CD4-positive, alpha-beta T cell treated with Interleukin-15 for 4 hours (primary cell): ENCODE measurements at places on chromosomes 4 and X.
A peak's percentile ranks its signal among the peaks of the same experiment; 100 is the strongest.

DNA sequence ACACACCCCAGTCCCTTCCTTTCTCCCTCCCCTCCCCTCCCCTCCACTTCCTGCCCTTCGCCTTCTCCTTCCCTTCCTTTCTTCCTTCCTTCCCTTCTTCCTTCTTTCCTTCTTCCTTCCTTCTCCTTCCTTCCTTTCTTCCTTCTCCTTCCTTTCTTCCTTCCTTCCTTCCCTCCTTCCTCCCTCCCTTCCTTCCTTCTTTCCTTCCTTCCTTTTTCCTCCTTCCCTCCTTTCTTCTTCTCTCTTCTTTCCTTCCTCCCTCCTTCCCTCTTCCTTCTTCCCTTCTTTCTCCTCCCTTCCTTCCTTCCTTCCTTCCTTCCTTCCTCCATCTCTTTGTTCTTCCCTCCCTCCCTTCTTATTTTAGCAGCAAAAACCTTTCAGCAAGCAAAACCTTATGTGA is 162.1 kb downstream of the EFNB1 start:
- no peak for DNase-seq

DNA sequence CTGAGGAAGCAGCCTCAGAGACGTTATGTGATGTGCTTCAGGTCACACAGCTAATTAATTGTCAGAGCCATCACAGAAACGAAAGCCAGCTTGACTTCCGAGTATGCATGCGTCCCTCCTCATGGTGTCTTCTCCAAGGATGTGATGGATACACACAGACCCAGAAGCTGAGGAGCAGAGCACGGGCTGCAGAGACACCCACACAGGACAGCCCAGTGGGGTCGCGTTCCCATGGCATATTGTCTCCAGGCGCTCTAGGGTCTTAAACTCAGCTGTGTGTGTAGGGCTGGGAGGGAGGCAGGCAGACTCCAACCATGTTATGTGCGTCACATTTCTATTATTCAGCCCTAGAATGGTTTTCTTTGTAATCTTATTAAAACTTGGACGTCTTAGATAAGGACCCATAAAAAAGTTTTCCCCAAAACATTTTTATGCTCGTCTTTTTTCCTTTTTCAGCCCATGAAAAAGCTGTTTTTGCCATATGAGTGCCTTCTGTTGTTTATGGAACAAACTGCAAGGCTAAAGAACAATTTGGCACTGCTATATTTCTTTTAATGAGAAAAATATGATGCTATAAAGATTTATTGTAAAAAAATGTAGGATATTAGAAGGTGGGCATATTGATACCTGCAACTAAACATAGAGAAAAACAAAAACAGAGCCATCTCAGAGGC is 48.5 kb downstream of the TENM3 start:
- no peak for DNase-seq

GRCh38 chr4:144371485-144371884 is 231.0 kb upstream of the GYPA start:
- no peak for DNase-seq

GRCh38 chrX:17697191-17697590 is 40.1 kb upstream of the SCML1 start:
- DNase-seq = peak; percentile 1

DNA sequence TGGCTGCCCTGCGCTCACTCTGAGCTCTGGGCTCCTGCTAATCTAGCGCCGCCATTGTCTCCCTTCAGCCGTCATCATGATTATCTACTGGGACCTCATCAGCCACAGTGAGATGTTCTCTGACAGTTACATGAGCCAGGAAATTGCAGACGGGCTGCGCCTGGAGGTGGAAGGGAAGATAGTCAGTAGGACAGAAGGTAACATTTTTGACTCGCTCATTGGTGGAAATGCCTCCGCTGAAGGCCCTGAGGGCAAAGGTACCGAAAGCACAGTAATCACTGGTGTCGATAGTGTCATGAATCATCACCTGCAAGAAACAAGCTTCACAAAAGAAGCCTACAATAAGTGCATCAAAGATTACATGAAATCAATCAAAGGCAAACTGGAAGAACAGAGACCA is 21.8 kb upstream of the PIN4 start:
- DNase-seq = no peak

GRCh38 chr4:55512077-55512476 is 34.6 kb downstream of the CLOCK start:
- DNase-seq = no peak

DNA sequence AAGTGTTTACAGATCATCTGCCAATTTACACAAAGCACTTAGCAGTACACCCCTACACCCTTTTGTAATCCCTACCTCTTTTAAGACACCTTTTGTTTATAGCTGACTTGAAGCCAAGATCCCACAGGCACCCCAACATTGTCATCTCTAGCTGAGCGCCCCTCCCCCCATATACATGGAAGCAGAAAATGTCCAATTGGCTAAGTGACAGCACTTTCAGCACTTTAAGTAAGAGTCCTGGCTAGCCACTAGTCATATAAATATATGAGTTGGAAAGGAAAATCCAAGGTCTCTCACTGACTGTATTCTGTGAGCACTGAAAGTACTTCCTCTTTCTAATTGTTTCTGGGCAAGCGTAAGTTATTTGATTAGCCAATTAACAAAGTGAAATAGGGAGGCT is 108.2 kb downstream of the NSUN7 start:
- no peak for DNase-seq

- no peak for DNase-seq
These were observed 151.3 kb upstream of the FAM47C start for GRCh38 chrX:36856849-36857248.

GRCh38 chr4:91058345-91058744 is 931.2 kb downstream of the CCSER1 start:
- DNase-seq = no peak

DNA sequence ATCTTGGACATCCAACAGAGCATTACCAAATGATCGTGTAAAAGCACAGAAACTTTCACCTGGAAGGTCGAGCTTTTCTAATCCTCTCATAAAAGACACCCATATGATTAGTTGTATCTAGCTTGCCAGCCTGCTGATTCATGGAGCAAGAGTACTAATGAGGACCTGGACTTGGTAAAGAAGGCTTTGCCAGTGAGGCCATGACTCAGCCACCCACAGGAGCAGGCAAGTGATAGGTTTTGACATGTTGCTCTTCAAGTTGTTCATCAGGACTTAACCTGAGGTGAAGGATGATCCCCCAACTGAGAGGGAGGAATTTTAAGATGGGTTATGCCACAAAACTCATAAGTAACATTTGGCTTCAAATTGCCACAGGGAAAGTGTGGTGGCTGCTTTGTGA is 24.7 kb upstream of the EPGN start:
- no peak for DNase-seq

DNA sequence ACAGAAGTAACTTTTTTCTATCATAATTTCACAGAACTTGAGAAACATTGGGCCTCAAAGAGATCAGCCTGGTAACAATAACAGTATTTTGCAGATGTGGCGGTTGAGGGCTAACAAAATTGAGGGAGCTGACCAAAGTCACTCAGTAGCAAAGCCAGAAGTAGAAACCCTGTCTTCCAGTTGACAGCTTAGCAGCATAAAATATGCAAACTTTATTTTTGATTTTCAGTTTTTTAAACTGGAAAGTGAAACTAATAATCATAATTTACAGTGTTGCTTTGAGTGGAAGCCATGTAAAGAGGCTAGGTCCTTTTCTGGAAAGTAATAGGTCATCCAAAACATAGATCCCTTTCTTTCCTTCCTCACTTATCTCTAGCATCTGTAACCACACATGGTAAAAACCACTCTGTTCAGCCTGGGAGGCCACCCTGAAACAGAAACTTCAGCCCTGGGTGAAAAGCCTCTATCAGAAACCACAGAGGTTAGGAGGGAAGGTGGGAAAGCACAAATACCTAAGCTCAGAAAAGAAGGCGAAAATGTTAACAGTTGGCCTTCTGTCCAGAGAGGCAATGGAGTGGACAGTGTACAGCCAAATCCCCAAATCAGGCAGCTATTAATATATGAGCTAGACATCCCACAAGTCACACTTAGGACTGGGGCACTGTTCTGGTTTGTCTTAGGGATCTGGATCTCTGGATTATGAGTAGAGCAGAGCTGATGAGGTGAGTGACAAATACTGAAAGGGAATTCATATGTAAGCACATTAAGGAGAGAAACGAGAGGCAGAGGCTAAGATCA is 61.1 kb upstream of the ARSJ start:
- DNase-seq = no peak

GRCh38 chr4:47654972-47655693 is 170.1 kb downstream of the ATP10D start:
- no peak for DNase-seq

- DNase-seq = no peak
These were observed 14.3 kb upstream of the FGFR3 start for GRCh38 chr4:1778642-1779392.

DNA sequence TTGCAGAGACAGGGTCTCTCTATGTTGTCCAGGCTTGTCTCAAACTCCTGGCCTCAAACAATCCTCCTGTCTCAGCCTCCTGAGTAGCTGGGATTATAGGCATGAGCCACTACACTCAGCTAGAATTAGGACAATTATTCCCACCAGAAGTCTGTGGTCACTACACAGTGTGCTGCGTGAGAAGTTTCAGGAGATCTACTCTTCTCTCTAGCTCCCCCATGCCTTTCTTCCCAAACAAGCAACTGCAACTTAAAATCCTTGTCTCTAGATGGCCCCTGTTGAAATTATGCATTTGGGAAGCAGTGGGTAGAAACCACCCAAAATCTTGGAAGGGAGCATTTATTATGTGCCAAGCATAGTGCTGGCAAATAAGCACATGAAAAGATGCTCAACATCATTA is 21.1 kb upstream of the MAP7D3 start:
- DNase-seq = no peak

DNA sequence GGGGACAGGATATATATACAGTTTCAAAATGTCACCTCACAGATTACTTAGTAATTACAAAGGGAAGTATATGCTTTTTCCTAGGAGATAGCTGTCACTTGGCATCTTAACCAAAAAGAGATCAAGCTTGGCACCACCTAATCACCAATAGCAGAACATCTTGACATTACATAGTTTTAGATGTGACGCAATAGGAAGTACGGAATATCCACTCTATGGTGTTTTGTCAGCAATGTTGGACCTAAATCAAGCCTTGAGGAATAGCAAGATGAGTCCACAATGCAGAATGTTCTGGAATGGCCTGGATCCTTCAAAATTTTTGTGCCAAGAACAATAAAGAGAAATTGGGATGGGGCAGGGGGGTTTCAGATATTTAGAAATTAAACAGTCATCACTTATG is 1488.2 kb downstream of the FSTL5 start:
- DNase-seq = no peak

DNA sequence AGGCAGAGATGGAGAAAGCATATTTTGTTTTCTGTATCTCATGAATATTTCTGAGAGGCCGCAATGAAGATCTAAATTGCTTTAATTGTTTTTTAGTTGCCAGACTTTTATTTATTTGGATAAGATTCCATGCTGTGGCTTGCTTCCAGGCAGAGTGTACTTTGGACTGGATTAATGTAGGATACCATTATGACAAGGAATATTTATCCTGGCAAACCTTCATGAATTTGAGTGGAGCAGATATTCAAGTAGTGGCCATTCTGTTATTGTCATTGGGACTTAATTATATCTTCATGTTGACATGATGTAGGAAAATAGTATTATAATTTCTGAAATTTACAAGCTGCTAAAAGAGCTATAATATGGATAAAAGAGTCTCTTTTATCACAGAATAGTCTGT is 182.9 kb downstream of the C4orf33 start:
- DNase-seq = no peak

- no peak for DNase-seq
These were observed 114.4 kb downstream of the PSAPL1 start for GRCh38 chr4:7320206-7320797.

- DNase-seq = no peak
These were observed 334.9 kb upstream of the ADGRL3 start for GRCh38 chr4:60865273-60865672.

- no peak for DNase-seq
These were observed 7.2 kb upstream of the MRFAP1 start for GRCh38 chr4:6633091-6633906.

DNA sequence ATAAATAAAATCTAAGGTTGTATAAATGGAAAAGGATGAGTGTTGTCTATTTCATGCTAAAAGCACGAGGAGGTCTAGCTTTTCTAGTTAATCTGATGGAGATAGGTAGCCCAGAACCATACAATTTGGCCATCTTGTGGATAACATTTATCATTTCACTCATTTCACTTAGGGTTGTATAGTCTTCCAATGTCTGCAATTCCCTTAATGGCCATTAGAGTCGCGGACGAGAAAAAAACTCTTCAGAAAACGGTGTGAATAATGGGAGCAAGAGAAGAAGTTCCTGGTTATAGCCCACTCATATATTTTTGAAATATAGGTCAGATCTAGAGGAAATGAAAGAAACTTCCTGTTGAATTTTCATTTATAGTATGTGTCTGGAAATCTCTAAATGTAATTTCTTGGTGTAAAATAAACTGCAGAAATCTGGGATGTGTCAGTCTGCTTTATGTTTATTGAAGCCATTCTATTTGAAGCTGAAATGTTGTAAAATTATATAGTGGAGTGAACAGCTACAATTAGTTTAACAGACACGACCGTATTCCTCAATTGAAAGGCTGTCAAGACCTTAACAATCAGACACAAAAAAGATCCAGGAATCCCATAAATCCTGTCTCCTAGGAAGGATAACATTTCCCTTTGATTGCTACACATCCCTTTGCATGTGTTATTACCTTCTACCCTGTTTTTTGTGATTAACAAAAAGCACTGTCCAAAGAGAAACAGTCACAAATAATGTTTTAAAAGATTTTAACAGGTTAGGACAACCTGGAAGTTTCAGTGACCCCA is 47.7 kb upstream of the MGST2 start:
- no peak for DNase-seq

GRCh38 chr4:118307643-118308042 is 45.2 kb downstream of the PRSS12 start:
- DNase-seq = no peak

DNA sequence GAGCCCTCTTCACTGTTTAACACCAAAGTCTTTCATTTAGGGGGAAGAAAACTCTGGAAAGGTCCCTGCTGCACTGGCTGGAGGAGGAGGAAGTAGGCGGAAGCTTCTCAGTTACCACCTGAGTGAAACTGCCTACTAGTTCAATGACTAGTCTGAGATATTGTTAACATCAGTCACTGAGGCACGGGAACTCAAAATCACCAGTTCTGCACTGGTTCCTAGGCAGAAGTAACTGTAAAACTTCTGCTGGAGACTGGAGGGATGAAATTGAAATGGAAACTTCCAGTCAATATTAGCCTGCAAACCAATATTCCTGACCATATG is 178.3 kb downstream of the SNCA start:
- no peak for DNase-seq

GRCh38 chr4:184825896-184826690 is at the start of gene ACSL1:
TSS of gene ACSL1 (minus strand) at chr4:184825968. CDS start at chr4:184803514, 22,454 bp downstream.
- DNase-seq = peak; percentile 70

GRCh38 chrX:13464599-13465275 is 104.7 kb upstream of the EGFL6 start:
- no peak for DNase-seq

- no peak for DNase-seq
These were observed 13.3 kb downstream of the FGF5 start for GRCh38 chr4:80279751-80280150.

- DNase-seq = no peak
These were observed 28.4 kb downstream of the CXCL1 start for GRCh38 chr4:73897380-73898136.
